ENCODE measurements at places on chromosomes 3 and 15. TPM values are rescaled to one million over a fixed set of nuclear protein-coding genes. Genes with fewer than 3 reads are reported as not detected.

DNA sequence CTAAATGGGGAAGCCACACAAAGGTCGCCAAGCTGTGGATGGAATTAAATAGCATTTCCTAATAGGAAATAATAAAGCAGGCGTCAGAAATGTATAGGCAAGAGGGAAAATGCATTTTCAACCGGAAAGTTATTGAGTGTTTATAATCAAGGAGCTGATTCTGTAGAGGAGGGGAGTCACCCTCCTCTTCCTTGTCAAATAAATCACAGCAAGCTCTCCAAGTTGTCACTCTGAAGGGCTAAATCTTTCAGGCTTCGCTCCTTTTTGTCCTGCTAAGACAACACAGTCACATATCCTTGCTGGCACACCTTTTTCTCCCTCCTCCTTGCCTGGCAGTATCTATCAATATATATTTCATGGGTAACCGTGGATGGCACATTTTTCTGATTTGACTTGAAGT, 338.4 kb downstream of the SATB1 start:
- DNase-seq = no peak
- H3K27me3 ChIP-seq = peaks cover 5% of the 10 kb centered on the region
- H3K4me1 ChIP-seq = peaks cover 12% of the 10 kb centered on the region
- H3K4me3 ChIP-seq = no peak overlapping the region
- H3K36me3 ChIP-seq = no peaks in the 10 kb centered on the region

DNA sequence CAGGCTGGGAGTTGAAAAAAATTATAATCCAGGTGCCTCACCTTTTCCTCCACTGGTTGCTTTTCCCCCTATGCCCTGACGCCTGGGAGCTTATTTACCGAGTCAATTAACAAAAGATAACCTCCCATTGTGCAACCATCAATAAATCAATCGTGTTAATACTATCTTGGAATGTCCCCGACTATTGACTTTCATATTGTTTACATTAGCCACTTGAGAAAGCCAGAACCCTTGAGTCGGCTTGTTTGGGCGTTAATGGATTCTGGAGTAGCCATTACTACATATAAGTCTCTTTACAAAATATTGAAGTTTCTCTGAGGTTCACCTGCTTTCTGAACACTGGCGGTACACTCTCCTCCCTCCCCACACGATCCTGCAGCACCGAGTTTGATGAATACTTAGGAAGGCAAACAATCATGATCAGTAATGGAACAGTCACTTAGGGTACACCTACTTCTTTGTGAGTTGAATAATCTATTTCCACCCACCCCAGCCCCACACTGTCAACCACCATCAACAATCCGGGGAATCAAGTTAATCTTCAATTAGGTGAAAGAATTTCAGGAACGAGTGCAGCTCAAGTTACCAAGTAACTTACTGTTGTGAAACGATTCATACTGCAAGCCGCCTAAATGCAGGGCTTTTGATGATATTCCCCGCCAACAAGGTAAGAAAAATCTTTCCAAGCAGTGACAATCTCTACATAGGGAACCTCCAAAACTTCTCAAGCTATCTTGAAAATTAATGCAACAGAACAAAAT, 159.3 kb upstream of the NR2F2 start:
- DNase-seq = no peak
- H3K4me1 ChIP-seq = no peaks in the 10 kb centered on the region
- no peak overlapping the region for H3K27ac ChIP-seq
- no peaks in the 10 kb centered on the region for H3K36me3 ChIP-seq

DNA sequence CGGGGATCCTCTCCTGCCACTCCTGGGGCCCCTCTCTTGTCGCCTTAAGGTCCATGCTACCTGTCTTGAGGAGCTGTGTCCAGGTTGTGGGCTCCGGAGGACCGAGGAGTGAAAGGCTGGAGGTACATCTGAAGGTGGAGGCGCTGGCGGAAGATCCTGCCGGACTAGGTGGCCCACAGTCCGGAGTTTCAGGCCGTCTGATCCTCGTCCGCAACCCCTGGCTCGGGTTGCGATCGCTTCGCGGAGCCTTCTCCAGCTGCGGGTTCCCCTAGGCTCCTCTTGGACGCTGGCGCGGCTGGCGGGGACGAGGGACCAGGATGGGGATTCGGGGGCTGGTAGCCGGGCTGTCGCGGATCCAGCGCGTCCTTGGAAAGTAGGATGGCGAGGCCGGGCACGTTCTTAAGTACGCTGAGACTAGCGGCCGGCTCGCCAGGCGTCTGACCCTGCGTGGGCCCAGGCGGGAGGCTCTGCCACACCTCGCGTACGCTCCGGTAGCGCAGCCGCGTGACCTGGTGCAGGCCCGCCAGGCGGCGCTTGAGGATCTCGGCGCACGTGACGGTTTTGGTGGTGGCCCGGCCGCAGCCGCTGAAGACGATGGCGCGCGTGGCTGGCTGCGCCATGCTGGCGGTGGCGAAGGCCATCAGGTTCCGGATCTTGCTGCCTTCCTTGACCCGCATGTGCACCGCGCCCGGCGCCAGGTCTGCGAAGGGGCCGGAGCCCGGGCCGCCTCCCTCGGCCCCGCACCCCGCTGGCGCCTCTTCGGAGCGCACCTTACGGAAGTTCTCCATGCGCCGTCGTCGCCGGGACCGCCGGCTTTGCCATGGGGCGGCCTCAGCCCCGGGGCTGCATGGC, 550 bp downstream of the RPP25 start:
- no peaks in the 10 kb centered on the region for H3K36me3 ChIP-seq
- no peak overlapping the region for H3K27ac ChIP-seq
- H3K4me1 ChIP-seq = peaks cover 38% of the 10 kb centered on the region
- peak; percentile 80 for DNase-seq

- peaks cover 6% of the 10 kb centered on the region for H3K4me1 ChIP-seq
- H3K36me3 ChIP-seq = no peaks in the 10 kb centered on the region
- H3K4me3 ChIP-seq = no peak overlapping the region
- H3K27ac ChIP-seq = no peak overlapping the region
- H3K27me3 ChIP-seq = no peaks in the 10 kb centered on the region
Observed at GRCh38 chr3:31423482-31423881, 109.2 kb upstream of the STT3B start.

GRCh38 chr3:16319307-16319706, 54.3 kb downstream of the OXNAD1 start:
- peak overlapping the region; percentile 95 for H3K27ac ChIP-seq
- H3K36me3 ChIP-seq = peaks cover 57% of the 10 kb centered on the region
- H3K27me3 ChIP-seq = no peaks in the 10 kb centered on the region
- peak; percentile 97 for DNase-seq
- peaks cover 79% of the 10 kb centered on the region for H3K4me1 ChIP-seq

DNA sequence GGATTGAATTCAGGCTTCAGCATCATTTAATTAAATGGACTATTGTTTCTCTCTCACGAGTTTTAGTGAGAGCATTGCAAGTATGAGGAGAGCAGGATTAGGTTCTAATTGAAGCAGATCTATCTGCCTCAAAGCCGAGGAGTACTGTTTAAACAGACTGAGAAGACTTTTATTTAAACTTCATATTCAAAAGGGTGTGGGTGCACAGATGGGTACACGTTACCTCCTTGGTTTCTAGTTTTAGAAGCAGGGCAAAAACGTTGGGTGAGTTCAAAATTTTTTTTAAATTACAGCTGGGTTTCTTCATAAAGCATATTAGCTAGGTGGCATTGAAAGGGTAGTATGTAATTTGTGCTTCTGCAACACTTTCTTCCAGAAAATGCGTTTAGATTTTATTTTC, 26.5 kb upstream of the CLRN1 start:
- no peak overlapping the region for H3K27ac ChIP-seq
- DNase-seq = no peak
- no peak overlapping the region for H3K4me3 ChIP-seq
- H3K4me1 ChIP-seq = no peaks in the 10 kb centered on the region

DNA sequence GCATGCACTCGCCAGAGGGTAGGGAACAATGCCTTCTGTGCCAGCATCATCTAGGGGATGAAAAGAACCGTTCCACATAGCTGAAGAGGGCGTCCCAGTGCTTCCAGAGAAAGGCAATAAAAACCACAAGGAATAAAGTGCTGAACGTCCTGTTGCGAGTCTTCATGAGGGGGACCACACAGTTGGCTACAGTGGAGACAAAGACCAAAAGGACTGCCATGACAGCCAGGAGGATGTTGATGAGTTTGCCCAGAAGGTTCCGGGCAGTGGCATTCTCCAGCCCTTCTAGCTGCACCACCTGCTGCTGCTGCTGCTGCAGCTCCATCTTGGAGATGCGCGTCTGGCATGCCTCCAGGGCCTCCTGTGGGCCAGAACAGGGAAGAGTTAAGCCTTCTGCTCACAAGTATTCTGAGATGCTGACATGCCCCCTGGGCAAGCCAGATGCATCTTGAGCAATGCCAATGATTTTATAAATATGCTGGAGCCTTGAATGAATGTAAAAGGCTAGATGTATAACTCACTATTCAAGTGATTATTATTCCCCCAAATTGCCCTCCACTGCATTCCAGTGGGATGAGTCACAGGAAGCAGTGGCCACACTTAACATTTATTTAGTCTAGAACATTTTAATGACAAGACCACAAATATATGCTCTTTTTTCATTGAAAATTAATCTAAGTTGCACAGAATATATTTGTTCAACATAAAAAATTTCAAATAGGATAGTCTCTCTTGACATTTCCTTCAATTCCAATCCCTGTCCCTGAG, 45.1 kb upstream of the PLXND1 start:
- H3K27ac ChIP-seq = no peak overlapping the region
- peaks cover 1% of the 10 kb centered on the region for H3K4me1 ChIP-seq
- no peak overlapping the region for H3K4me3 ChIP-seq

- no peak overlapping the region for H3K4me3 ChIP-seq
- H3K27ac ChIP-seq = no peak overlapping the region
- H3K36me3 ChIP-seq = no peaks in the 10 kb centered on the region
- DNase-seq = no peak
Observed at GRCh38 chr3:131349454-131349853, 32.1 kb upstream of the NUDT16 start.

DNA sequence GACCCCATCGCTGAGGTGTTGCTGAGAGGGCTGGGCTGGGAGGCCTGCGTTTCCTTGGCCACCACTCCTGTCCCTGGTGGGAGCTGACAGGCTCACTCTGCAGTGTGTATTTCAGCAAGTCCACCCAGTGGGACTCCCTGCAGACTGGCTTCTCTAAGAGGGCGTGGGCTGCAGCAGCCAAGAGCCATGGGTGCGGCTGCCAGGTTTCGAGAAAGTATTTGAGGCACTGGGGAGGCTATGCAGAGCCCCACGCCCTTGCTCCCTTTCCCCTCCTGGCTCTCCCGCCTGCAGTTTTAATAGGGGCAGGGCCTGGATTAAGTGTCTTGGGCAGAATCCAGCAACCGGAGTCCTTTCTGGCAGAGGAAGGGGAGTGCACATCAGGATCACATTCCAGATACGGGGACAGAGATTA, 242.1 kb downstream of the THSD4 start:
- H3K27ac ChIP-seq = no peak overlapping the region
- peaks cover 11% of the 10 kb centered on the region for H3K4me1 ChIP-seq
- H3K4me3 ChIP-seq = no peak overlapping the region
- H3K36me3 ChIP-seq = no peaks in the 10 kb centered on the region
- H3K27me3 ChIP-seq = no peaks in the 10 kb centered on the region

GRCh38 chr3:45029661-45030060, 3.6 kb downstream of the CLEC3B start:
- H3K27me3 ChIP-seq = peaks cover 4% of the 10 kb centered on the region
- no peak overlapping the region for H3K27ac ChIP-seq
- no peak for DNase-seq
- peaks cover under 1% of the 10 kb centered on the region for H3K4me1 ChIP-seq

- H3K27me3 ChIP-seq = no peaks in the 10 kb centered on the region
- H3K27ac ChIP-seq = no peak overlapping the region
- no peaks in the 10 kb centered on the region for H3K4me1 ChIP-seq
- no peak overlapping the region for H3K4me3 ChIP-seq
Observed at GRCh38 chr15:33083232-33084081, 111.1 kb downstream of the FMN1 start.

The ZNF774 gene
- 0.95 TPM for total RNA-seq

DNA sequence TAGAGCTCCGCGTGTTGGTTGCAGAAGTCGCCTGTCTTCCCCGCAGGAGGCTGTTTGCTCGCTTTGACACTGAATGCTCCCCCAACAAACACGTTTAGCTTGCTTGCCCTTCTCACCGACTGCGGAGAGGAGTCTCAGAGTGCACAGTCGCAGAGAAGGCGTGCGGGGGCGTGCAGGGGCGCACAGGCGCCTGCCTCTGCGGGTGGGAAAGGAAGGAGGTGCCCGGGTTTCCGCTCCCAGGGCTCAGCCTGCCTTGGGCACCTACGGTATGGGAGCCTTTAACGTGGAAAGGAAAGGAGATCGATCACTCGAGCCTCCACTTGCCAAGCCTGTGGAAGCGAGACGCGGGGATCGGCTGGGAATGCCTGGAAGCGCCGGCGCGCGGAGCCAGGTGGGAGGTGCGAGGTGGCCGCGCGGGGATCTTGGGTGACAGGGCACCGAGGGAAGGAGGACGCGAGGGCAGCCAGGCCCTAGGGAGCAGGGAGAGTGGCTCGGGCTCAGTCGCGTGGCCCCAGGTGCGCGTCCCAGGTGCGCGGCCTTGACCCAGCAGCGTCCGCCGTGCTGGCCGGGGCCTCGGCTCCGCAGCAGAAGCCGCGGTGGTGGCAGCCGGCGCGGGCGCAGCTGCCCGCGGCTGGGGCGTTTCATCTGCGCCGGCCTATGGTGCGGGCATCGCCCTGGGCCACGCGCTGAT, at the start of gene FAN1:
Gene FAN1 (plus strand): TSS at position 419 of the 691 bp plus-strand sequence. CDS start 749 bp downstream, outside the sequence.
- peak; percentile 89 for DNase-seq
- H3K27me3 ChIP-seq = no peaks in the 10 kb centered on the region
- peak within 1 kb of the TSS; percentile 74 for H3K27ac ChIP-seq
- H3K4me3 ChIP-seq = peak within 1 kb of the TSS; percentile 86
- peaks cover 22% of the 10 kb centered on the region for H3K36me3 ChIP-seq

- H3K4me1 ChIP-seq = peaks cover 45% of the 10 kb centered on the region
- H3K27me3 ChIP-seq = no peaks in the 10 kb centered on the region
- H3K36me3 ChIP-seq = peaks cover 23% of the 10 kb centered on the region
- peak overlapping the region; percentile 95 for H3K4me3 ChIP-seq
- peak; percentile 52 for DNase-seq
- H3K27ac ChIP-seq = peak overlapping the region; percentile 95
Observed at GRCh38 chr15:43105077-43105736, 631 bp downstream of the UBR1 start.

GRCh38 chr15:89098281-89098680, 10.0 kb downstream of the ABHD2 start:
- peaks cover 18% of the 10 kb centered on the region for H3K36me3 ChIP-seq
- no peaks in the 10 kb centered on the region for H3K27me3 ChIP-seq
- H3K4me3 ChIP-seq = no peak overlapping the region
- H3K4me1 ChIP-seq = peaks cover 39% of the 10 kb centered on the region

GRCh38 chr15:39191871-39192291, 389.0 kb upstream of the THBS1 start:
- no peaks in the 10 kb centered on the region for H3K36me3 ChIP-seq
- no peaks in the 10 kb centered on the region for H3K4me1 ChIP-seq
- H3K27ac ChIP-seq = no peak overlapping the region
- no peak for DNase-seq
- H3K4me3 ChIP-seq = no peak overlapping the region

- peaks cover 33% of the 10 kb centered on the region for H3K27me3 ChIP-seq
- H3K36me3 ChIP-seq = no peaks in the 10 kb centered on the region
- H3K4me3 ChIP-seq = no peak overlapping the region
- no peak for DNase-seq
Observed at GRCh38 chr3:63351159-63352007, 73.3 kb downstream of the SYNPR start.

- no peak overlapping the region for H3K4me3 ChIP-seq
- H3K27me3 ChIP-seq = no peaks in the 10 kb centered on the region
- H3K36me3 ChIP-seq = no peaks in the 10 kb centered on the region
- DNase-seq = no peak
- peaks cover 4% of the 10 kb centered on the region for H3K4me1 ChIP-seq
Observed at GRCh38 chr3:189235214-189235613, 63.4 kb downstream of the TPRG1 start.

GRCh38 chr3:132378048-132378762, 39.1 kb upstream of the DNAJC13 start:
- no peaks in the 10 kb centered on the region for H3K36me3 ChIP-seq
- H3K4me1 ChIP-seq = no peaks in the 10 kb centered on the region
- DNase-seq = no peak
- no peak overlapping the region for H3K4me3 ChIP-seq
- H3K27ac ChIP-seq = no peak overlapping the region
- peaks cover 16% of the 10 kb centered on the region for H3K27me3 ChIP-seq

The HDGFL3 gene
- total RNA-seq = 5.9 TPM

The MINDY2 gene
- total RNA-seq = 6.6 TPM

Data from activated naive CD4-positive, alpha-beta T cell treated with anti-CD3 and anti-CD28 coated beads for 36 hours (primary cell).